ENCODE measurements at places on chromosomes 3 and 15.

- no peak for DNase-seq
Measured at GRCh38 chr3:37955918-37956707, 34.5 kb upstream of the VILL start.

DNA sequence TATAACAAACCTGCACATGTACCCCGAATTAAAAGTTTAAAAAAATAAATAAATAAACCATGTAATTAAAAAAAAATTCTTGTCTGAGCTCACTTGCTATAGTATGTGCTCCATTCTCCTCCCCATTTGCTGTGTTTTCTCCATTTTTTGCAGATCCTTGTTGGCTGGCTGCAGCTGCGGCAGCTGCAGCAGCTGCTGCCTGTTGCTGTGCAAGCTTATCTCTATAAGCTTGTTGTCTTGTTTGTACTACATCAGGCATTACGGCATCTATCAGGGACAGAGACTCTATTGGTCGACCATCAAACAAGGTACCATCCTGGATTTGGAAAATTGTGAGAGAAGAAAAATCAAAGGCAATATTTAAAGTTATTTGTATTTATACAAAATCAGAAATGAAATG is 145.9 kb downstream of the TBL1XR1 start:
- DNase-seq: no peak

DNA sequence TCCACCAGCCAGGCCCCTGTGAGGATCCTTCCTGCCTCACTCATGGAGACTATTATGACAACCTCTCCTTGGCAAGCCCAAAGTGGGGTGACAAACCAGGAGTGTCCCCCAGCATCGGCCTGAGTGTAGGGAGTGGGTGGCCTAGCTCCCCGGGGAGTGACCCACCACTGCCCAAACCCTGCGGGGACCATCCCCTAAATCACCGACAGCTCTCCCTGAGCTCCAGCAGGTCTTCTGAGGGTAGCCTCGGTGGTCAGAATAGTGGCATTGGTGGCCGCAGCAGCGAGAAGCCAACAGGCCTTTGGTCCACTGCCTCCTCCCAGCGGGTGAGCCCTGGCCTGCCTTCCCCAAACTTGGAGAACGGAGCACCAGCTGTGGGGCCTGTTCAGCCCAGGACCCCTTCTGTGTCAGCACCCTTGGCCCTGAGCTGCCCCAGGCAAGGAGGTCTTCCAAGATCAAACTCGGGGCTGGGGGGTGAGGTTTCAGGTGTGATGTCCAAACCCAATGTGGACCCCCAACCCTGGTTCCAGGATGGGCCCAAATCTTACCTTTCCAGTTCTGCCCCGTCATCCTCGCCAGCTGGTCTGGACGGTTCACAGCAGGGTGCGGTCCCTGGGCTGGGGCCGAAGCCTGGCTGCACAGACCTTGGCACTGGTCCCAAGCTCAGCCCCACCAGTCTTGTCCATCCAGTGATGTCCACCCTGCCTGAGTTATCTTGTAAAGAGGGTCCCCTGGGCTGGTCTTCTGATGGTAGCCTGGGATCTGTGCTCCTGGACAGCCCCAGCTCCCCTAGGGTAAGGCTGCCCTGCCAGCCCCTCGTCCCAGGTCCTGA is 1.0 kb downstream of the LIMD1 start:
- DNase-seq: no peak

- DNase-seq: peak; percentile 48
Measured at GRCh38 chr15:85151861-85152260, 170.2 kb downstream of the PDE8A start.

- DNase-seq: no peak
Measured at GRCh38 chr3:157271283-157271882, 111.4 kb upstream of the CCNL1 start.

- DNase-seq: no peak
Measured at GRCh38 chr3:129180461-129180860, 3.2 kb downstream of the CNBP start.

Data from brain microvascular endothelial cell (primary cell).